8988T (cell line): ENCODE measurements at places on chromosomes 5 and 9.

GRCh38 chr9:87300915-87301314, 196.8 kb upstream of the DAPK1 start:
- no peak for DNase-seq

DNA sequence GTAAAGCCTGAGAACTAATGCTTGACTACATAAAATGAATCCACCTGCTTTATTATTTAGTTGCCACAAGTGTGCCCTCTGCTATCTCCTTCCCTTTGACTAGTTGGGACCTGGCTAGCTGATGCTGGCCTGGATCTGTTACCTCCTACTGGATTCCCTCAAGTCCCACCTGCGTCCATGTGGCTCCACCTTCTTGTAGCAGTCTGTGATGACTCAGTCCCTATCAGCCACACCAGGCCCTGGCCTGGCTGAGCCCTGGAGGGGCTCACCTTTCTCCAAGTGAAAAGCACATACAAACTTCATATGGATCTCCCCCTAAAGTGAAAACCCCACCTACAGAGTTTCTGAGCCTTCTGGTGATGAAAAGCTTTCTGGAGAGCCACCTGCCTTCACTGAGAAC, 611.4 kb downstream of the SEMA5A start:
- DNase-seq: no peak

DNA sequence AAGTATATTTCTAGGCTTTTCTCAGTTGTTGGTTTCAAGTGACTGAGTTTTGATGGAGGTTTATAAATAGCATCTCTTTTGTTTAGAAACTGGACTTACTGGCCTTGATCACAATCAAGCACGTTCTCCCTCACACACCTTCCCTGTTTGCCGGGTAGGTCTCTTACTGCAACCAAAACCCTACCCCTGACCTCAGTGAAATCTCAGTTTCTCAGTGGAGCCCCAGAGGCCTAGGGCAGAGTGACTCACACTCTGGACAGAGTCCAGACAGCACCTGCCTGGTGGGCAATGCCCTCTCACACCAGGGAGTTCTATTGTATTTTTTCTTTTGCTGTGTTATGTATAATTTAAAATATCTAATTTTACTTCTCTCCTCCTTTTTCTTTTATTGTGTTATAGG, 48.4 kb upstream of the EPB41L4B start:
- DNase-seq: no peak

DNA sequence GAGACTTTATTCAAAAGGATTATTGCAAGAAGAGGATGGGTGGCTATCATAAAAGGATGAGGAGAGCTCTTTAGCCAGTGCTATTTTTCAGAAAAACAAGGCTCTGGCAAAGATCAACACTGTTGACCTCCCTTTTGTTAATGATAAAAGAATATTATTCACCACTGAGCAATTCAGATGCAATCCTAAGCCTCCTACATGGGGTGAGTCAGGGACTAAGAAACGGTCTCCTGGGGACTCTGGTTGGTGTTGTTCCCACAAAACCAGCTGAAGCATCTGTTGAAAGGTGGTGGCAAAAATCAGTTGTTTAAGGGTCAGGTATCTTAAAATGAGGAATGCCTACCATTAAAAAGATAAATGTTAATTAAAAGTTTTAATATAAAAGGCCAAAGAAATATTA, 7.7 kb upstream of the GCNT1 start:
- no peak for DNase-seq

DNA sequence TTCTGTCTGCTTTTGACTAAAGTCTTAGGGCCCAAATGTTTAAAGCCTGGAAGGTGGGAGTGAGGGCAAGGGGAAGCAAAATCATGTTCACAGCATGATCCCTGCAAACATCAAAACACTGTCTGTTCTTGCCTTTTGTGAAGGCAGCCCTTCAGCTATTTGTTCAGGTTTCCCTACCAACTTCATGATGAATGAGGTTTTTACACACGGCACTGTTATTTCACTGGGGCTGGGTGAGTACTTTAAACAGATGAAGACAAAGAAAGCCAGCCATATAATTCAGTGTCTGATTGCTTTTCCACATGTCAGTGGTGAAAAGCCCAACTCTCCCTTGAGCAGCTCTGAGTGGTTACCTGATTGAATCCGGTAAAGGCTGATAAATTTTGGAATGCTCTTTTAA, 224.7 kb upstream of the GRAMD2B start:
- no peak for DNase-seq

- no peak for DNase-seq
Observed at GRCh38 chr9:12716823-12717600, 23.8 kb downstream of the TYRP1 start.

DNA sequence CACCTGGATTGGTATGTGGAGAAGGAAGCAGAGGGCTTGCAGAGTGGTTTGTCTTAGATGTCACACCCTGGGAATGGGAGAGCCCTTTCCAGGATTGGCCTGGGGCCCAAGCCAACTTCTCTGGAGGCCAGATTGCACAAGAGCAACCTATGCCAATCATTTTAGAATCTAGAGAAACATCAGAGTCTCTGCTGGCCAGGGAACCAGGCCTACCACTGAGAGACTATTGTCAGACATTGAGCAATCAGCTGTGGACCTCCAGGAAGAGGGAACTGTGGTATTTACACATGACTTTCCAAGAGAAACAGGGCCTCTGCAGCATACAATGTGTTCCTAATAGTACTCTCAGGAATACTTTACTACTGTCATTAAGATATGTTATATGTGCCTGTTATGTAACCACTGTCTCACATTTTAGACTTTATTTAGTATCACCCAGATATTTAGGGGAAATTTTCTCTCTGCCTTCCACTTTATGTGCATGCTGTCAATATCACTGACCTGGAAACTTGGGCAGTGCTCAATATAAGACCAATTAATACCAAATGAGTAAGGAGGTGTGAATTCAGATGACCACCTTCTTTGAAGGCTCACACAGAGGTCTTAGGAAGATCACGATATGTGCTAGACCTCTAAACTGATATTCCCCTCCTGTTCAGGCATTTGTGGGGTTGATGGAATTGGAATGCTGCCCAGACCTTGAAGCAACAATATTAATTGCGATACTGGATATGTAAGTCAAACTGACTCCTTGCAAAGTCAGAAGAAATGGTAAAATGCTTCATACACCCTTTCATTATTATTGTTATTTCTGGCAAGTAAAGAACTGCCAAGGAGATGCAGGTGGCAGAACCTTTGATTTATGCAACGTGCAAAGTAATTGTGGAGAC, 20.5 kb upstream of the CCL28 start:
- DNase-seq: no peak

DNA sequence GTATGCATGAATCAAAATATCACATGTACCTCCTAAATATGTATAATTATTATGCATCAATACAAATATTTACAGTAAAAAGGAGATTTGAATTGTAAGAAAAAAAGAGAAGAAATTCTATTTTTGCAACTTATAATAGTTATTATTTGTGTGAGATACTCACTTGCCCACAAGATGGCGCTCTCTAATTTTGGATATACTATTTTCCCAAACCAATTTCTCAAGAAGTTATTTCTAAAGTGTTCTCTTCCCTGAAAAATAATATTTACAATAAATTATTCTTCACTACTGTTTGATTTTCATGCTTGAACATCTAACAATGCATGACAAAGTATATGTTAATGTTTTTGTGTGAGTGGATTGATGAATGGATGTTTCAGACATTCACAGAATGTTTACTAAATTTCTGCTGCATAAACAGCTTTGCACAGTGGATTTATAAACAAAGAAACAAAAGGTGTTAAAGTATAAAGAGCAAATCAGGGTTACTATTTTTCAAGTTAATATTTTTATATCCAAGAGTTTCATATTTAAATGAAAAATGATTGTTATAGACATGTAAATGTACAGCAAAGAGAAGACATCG, 503.4 kb downstream of the PDE4D start:
- no peak for DNase-seq

GRCh38 chr9:134530724-134531123, 110.9 kb upstream of the COL5A1 start:
- no peak for DNase-seq

- no peak for DNase-seq
Observed at GRCh38 chr5:177094224-177095087, 7.7 kb downstream of the FGFR4 start.

DNA sequence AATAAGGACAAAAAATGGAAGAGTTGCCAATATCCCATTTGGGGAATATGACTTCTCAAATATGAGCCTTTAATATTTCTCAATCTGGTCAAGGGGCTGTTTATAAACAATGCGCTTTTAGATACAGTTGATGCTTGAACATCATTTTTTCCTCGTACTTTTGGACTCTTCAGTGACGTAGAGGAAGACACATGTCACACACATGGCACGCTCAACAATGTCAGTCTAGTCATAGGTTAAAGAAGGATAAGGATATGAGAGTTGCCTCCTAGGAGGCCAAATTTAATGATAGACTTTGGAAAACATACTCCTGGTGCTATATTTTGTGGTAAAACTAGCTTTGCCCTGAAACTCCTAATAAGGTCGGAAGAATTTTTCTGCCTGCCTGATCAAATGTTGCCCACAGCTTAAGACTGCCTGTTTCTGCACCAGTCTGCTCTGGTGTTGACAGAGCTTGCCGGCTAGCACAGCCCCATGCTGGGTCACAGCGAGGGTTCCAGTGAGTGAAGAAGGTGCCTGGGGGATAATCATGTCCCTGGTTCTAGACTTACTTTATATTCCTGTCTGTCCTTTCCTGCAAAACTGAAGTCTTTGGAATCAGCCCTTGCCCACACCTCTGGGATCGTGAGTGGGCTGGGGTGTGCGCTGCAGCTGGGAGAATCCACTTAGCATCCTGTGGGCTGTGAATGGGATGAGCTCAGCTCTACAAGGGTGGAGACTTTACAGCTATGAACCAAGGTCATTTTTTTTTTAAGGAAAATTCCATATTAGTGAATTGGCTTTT, 230.8 kb upstream of the IRX4 start:
- no peak for DNase-seq

DNA sequence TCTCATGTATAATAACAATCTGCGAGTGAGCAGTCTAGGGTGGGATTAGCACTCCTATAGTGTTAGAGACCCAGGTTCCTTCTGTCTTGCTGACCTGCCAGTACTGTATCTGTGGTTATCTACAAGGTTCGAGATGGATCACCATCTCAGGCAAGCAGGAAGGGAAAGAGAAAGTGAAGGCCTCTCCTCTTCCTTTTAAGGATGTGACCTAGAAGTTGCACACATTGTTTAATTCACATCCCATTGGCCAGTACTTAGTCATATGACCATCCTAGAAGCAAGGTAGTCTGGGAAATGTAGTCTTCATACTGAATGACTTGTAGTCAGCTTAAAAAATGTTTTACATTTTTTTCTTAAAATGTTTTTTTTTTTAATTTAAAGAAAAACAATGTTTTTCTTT, 168.6 kb downstream of the CARTPT start:
- no peak for DNase-seq

DNA sequence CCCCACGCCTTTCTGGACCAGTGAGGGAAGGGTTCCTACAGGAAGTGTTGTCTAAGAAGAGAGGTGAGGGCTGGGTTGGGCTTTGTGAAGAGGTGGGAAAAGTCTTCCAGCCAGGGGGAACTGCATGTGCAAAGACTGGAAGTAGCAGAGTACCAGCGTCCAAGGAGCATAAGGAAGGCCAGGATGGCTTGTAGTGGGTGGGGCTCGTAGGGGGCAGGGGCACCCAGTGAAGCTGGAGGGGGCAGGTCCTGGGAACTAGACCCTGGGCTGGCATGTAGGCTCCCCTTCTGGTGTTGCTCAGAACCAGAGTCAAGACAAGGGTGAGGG, 20.4 kb downstream of the PRRX2 start:
- DNase-seq: no peak

GRCh38 chr5:59648949-59649921, 244.3 kb downstream of the PDE4D start:
- no peak for DNase-seq

DNA sequence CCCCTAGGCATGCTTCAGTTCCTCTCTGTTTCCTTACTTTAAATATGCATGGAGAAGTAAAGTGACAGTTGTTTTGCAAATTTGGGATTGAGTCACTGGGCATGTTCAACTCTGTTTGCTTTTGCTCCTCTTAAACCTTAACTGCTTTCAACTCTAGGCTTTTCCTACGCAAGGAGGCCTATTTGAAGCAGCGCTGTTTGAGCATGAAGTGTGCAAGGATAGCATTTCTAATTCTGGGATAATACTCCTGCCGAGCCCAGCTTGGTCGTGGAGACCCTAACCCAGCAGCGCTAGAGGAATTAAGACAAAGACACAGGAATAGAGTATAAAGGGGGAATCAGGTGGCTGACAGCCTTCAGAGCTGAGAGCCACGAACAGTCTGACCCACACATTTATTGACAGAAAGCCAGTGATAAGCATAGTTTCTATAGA, 803.4 kb upstream of the CDH10 start:
- DNase-seq: no peak

- DNase-seq: no peak
Observed at GRCh38 chr9:98429613-98430012, 174.2 kb upstream of the TBC1D2 start.

GRCh38 chr9:130043654-130044623, 950 bp upstream of the FNBP1 start:
- DNase-seq: no peak

DNA sequence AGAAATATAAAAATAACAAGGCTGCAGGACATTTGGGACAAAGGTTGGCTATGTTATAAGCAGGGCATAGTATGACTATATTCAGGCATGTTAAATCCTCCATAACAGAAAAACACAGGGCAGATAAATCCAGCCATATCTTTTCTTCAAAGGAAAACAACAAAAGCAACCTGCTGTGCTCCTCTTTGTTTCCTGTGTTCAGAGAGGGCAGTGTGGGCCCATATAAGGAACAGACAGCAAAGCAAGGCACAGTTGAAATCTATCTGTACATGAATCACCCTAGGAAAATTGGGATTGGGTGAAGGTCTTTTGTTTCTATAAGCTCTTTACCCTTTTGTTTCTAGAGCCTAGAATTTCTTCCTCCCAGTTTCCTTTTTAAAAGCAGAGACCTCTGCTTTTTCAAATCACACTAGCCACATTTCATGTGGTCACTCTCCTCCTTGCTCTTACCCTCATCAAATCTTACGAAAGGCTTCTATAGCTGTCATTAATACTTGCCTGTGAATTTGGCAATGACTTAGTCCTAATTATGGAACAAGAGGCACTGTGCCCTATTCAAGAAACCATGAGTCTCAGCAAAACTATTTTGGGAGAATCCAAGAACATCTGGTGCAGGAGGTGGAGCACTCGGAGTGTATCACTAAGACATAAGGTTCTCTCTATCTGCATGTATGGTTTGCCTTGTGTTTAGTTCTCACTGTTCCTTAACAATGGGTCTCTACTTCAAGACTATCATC, 1.8 kb downstream of the GZMA start:
- no peak for DNase-seq

DNA sequence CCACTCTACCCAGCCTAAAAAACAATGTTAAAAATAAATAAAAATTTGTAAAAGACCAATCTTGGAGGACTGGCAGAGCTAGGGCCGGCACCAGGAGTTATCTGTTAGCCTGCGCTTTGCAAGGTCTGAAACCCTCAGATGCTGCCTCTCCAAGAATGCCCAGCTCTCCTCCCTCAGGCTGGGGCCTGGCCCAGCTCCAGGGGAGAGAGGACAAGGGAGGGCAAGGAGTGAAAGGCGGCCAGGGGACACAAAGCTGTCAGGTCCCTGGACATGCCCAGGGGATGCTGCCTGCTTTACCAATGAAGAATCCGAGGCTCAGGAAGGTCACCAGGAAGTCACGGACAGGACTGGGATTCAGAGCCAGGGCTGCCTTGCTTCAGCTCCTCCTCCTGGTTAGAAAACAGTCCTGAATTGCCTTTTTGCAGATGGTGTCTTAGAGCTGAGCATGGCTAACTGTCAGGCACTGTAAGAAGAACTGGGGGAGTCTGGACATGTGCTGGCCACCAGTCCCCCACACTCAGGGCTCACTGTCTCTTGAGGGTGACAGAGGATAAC, 5.5 kb upstream of the N4BP3 start:
- no peak for DNase-seq

- no peak for DNase-seq
Observed at GRCh38 chr5:58542709-58543108, 40.2 kb upstream of the RAB3C start.
